Activated gamma-delta T cell treated with anti-CD3 and anti-CD28 coated beads, Interleukin-2, amount 50 U/mL, for 16 hours (primary cell): ENCODE measurements at places on chromosomes 16 and 17.

GRCh38 chr16:26005336-26005735 lies 313.6 kb downstream of the HS3ST4 start:
- DNase-seq, result no peak

- DNase-seq, result peak; percentile 47
Observed at GRCh38 chr16:30567160-30567990, 4.1 kb downstream of the ZNF688 start.

DNA sequence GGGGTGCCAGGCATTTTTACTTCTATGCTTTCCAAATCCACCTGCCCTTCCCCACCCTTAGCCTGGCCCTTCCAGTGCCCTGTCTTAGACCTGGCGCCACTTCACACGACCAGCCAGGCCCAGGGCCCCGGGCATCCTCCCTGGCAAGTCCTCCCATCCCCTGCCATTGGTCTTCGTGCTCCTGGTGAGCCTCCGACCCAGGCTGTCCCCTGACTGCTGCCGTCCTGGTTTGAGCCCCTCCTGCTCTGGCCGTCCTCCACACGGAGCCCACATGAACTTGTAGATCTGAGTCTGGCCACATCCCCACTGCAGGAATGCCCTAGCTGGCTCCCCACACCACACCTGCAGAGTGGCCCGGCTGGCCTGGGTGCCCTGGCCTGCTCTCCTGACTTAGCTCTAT lies 44.0 kb downstream of the PRMT7 start:
- no peak for DNase-seq

DNA sequence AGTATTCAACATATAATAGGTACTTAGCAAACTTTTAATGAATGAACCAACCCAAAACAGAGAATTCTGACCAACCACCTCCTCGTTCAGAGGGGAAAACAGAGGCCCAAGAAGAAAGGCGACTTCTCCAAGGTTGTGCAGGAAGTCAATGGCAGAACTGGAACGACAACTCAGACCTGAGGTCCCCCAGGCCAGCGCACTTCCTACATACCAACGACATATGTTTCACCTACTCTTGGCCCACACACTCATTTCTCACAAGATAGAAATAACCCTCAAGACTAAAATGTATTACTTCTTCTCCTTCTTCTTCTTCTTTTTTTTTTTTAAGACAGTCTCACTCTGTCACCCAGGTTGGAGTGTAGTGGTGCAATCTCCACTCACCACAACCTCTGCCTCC lies 14.4 kb downstream of the CHCT1 start:
- DNase-seq, result no peak

DNA sequence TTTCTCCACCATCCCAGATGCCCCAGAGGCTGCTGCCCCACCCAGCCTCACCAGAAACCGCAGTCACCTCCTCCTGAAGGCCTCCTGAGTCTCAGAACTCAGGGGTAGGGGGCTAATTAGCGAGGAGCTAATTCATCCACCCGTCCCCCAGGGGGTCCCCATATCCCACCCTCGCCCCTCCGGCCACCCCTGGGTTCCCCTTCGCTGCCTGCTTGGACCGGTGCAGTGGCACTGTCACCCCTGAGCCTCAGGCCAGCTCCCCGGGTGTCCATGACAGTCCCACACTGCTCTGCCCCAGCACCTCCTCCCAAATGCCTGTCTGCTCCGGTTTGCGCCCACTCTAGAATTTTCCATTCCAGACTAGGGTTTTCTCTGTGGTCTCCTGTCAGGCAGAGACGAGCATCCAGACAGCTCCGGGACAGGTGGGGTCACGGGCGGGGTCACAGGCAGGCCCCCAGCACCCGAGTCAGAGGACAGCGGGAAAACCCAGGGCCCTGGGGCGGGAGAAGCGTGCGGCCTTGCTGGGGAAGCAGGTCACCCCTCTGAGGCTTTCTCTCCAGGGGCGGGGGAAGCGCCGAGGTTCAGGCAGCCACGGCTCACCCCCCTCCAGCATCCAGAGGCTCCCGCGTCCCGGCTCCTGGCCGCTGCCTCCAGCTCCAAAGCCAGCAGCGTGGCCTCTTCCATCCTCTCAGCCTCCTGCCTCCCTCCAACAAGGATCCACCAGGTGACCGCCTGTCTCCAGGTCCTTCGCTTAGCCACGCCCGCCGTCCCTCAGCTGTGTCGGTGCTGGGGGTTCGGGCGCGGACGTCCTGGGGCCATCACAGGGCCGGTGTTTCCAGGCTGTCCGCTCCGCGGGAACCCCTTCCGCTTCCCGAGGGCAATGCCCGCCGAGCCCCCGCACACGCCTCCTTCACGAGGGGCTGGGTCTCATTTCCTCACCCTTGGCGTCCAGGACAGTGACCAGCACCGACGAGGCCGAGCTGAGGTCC lies 3.1 kb upstream of the PERCC1 start:
- no peak for DNase-seq
